Activated naive CD8-positive, alpha-beta T cell treated with anti-CD3 and anti-CD28 coated beads for 36 hours (primary cell): ENCODE measurements at places on chromosomes 1 and 21. TPM values are rescaled to one million over a fixed set of nuclear protein-coding genes. Genes with fewer than 3 reads are reported as not detected.
A peak's percentile ranks its signal among the peaks of the same experiment; 100 is the strongest.

GRCh38 chr1:18041685-18042355 lies 65.8 kb upstream of the IGSF21 start:
- no peak for DNase-seq
- peaks cover 7% of the 10 kb centered on the region for H3K27me3 ChIP-seq
- H3K27ac ChIP-seq = no peak overlapping the region
- no peaks in the 10 kb centered on the region for H3K36me3 ChIP-seq
- no peak overlapping the region for H3K4me3 ChIP-seq
- no peaks in the 10 kb centered on the region for H3K4me1 ChIP-seq

DNA sequence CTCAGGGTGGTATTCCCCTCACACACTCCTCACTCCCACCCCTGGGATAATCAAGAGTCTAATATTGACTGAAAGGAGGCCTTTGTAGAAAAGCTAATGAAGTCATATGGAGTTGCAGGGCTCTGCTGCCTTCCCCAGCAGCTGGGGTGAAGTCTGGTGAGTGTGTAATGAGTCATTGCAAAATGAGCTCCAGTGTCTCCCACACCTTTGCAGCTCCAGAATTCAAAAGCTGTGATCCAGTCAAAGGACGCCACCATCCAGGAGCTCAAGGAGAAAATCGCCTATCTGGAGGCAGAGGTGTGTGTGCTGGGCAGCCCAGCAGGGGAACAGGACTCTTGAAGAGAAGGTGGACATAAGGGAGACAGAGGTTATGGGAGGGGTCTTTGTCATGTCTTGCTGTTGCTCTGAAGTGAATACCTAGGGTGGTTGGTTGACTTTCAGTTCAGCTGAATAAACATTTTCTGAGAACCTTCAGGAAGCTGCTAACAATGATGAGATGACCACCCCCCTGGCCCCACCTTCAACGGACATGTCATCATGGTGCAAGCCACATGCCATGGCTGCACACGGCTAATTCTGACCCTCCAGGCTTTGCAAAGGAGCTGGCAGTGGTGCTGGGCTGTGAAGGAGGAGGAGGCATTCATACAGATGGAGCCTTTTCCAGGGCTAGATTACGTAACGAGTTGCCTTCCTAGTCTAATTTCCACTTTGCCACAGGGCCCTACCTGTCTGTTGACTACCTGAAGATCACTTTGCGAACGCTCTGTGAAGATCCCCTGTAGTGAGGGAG lies 32.2 kb upstream of the SNX27 start:
- no peak overlapping the region for H3K27ac ChIP-seq
- DNase-seq = no peak
- no peaks in the 10 kb centered on the region for H3K27me3 ChIP-seq
- peaks cover 7% of the 10 kb centered on the region for H3K4me1 ChIP-seq

DNA sequence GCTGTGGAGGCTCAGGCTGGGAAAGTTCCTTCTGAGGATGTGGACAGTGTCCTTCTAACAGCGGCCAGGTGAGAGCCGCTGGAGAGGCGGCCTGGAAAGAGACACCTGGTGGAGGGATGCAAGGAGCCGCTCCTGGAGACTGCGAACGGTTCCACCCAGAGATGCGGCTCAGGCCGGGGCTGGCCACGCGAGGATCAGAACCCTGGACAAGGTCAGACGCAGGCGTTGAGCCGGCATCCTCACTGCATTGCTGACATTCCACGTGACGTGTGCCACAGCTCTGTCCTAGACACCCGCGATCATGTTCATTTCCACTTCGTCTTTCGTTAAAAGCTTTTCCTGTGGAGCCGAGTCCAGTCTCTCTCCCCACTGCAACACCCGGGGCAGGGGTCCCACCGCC lies 28.8 kb downstream of the CFAP74 start:
- peaks cover 5% of the 10 kb centered on the region for H3K27me3 ChIP-seq
- no peaks in the 10 kb centered on the region for H3K36me3 ChIP-seq
- DNase-seq = no peak
- H3K27ac ChIP-seq = no peak overlapping the region
- H3K4me1 ChIP-seq = no peaks in the 10 kb centered on the region

GFI1 gene
- 79.7 TPM for total RNA-seq

ARTN gene
- 0.43 TPM for total RNA-seq

DNA sequence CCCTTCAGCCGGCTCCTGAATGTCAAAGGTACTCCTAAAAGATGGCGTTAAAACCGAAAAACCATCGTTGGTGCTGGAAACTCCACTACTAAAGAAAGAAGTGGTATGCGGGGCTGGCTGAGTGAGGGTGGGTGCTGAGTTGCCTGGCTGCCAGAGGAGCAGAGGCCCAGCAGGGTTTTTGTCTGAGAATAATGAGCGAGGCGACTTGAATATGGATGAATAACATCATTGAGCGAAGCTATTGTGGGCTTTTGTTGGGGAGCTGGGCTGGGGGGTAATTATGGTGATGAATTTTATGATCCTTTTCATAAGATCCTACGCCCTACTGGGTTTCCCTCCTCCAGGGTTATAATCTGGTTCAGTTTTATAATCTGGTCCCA lies 2.0 kb downstream of the PDPN start:
- no peak for DNase-seq
- no peak overlapping the region for H3K4me3 ChIP-seq

GRCh38 chr1:150156868-150157603 lies 7.3 kb downstream of the PLEKHO1 start:
- DNase-seq = no peak
- H3K27ac ChIP-seq = peak overlapping the region; percentile 31
- H3K36me3 ChIP-seq = peaks cover 40% of the 10 kb centered on the region
- H3K4me3 ChIP-seq = no peak overlapping the region

GRCh38 chr1:13535227-13535626 lies 21.4 kb upstream of the LRRC38 start:
- H3K36me3 ChIP-seq = no peaks in the 10 kb centered on the region
- DNase-seq = no peak
- H3K4me1 ChIP-seq = no peaks in the 10 kb centered on the region
- H3K4me3 ChIP-seq = no peak overlapping the region

- H3K27ac ChIP-seq = no peak overlapping the region
- H3K4me1 ChIP-seq = peaks cover 7% of the 10 kb centered on the region
Measured at GRCh38 chr1:24400065-24400464, 13.5 kb downstream of the STPG1 start.

DNA sequence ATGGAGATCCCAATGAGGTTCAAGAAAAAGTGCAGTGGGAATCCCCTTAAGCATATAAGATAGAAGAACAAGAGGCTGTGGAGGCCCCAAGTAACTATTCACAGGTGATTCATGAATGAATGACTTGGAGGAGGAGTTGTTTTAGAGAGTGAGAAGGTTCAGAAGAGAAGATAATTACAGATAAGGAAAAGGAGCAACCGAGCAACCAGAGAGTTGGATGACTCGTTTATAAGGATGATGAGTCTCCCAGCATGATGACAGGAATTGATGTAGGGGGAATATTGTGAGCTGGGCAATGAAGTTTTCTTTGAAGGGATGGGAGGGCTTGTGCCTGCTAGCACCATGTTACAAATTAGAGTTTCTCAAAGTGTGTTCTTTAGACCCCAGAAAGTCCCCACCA lies 9.8 kb downstream of the C8A start:
- H3K4me1 ChIP-seq = no peaks in the 10 kb centered on the region
- H3K27ac ChIP-seq = no peak overlapping the region
- no peak for DNase-seq
- H3K36me3 ChIP-seq = no peaks in the 10 kb centered on the region

GRCh38 chr1:213266983-213267772 lies 216.1 kb downstream of the RPS6KC1 start:
- H3K36me3 ChIP-seq = peaks cover 53% of the 10 kb centered on the region
- no peak for DNase-seq
- no peak overlapping the region for H3K27ac ChIP-seq
- no peaks in the 10 kb centered on the region for H3K4me1 ChIP-seq

DNA sequence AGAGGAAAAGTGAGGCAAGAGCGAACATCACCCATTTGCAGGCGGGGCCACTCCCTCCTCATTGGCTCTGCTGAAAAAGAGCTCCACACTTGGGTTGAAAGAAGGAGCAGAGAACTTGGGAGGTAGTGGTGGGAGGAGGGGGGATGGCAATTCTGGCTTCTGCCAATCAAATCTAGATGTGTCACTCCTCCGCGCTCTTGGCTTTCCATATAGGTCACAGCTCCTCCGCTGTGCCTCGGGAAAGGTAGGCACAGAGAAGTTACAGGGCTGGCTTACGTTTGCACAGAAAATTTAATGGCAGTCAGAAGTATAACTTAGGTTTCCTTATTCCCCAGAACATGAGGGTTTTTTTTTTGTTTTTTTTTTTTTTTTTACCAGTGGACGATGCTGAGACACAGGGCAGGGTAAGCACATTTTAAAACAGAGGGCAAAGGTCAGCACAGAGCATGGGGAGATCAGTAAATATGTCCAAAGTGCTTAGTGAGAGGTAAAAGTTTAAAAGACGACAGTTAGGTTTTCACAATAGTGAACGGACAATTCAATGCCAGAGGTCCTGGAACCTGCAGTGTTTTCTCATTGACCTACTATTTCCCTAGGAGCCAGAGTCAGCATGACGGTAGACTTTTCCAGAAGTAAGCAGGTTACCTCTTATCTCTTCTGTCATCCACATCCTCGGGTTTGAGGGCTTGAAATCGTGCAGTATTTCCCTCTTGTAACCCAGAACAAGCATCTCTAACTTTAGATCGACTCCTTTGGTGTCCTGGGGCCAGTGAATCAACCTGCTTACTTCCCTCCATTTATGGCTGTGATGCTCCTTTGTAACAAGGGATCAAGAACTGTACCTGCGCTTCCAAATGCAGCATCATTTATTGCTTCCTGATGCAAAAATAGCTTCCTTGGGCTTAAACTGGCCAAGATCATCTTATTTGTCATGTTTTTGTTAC lies 258.9 kb upstream of the PROX1 start:
- H3K27me3 ChIP-seq = no peaks in the 10 kb centered on the region
- DNase-seq = no peak
- no peaks in the 10 kb centered on the region for H3K4me1 ChIP-seq
- no peak overlapping the region for H3K4me3 ChIP-seq
- H3K27ac ChIP-seq = no peak overlapping the region
- no peaks in the 10 kb centered on the region for H3K36me3 ChIP-seq

DNA sequence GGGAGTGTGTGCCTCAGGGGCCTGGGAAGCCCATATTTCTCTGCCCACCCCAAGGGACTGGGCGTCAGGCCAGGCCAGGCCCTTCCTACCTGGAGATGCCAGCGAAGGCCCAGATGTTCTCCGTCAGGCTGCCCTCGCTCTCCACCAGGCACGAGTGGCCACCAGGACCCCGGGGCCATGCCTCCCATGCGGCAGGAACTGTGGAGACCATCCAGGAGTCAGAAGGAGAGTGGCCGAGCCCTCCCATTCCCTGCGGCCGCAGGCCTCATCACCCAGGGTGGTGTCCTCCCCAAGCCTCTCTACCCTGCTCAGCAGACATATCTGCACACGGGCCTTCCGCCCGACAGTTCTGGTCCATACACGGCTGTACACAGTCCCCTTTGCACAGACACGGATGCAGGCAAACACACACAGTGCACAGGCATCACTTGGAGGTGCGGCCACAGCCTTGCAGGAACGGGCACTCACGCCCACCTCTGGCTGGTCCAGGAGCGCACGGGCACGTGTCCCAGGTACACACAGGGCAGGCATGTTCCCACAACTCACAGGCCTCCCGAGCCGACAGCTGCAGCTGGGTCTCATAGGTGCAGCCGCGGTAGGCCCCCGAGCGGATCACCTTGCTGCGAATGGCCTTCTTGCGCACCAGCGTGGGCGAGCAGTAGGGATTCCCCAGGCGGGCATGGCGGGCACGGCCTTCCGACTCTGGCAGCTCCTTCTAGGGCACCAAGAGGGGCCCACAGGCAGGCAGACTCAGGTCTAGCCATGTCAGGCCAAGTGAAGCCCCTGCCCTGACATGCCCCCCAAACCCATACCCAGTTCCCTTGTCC lies 5.9 kb upstream of the KIF17 start:
- no peak overlapping the region for H3K4me3 ChIP-seq
- H3K27ac ChIP-seq = no peak overlapping the region
- no peaks in the 10 kb centered on the region for H3K4me1 ChIP-seq
- no peak for DNase-seq
- H3K27me3 ChIP-seq = peaks cover 17% of the 10 kb centered on the region

DNA sequence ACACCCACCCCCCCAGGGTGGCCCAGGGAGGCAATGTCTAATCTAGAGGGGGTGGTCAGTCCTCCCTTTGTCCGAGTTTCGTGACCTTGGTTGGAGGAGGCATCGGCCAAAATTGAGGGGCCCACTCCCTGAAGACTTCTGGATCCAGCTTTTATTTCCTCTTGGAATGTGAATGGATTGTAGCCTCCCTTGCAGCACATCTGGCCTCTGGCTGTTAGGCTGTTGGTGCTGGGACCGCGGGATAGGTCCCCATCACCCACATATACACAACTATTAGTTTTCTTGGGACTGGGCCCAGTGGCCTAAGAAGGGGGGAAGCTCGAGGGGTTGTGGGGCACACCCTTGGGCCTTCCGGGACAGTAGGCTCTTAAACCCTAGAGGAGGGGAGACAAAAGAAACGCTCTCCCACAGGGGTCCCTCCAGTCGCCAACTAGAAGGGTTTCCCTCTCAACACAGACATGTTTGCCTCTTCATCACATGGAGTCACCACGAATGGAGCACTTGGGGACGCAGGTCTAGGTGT lies 2.5 kb downstream of the LHX4 start:
- no peaks in the 10 kb centered on the region for H3K36me3 ChIP-seq
- DNase-seq = no peak
- H3K27ac ChIP-seq = no peak overlapping the region
- H3K4me1 ChIP-seq = peaks cover 28% of the 10 kb centered on the region

DNA sequence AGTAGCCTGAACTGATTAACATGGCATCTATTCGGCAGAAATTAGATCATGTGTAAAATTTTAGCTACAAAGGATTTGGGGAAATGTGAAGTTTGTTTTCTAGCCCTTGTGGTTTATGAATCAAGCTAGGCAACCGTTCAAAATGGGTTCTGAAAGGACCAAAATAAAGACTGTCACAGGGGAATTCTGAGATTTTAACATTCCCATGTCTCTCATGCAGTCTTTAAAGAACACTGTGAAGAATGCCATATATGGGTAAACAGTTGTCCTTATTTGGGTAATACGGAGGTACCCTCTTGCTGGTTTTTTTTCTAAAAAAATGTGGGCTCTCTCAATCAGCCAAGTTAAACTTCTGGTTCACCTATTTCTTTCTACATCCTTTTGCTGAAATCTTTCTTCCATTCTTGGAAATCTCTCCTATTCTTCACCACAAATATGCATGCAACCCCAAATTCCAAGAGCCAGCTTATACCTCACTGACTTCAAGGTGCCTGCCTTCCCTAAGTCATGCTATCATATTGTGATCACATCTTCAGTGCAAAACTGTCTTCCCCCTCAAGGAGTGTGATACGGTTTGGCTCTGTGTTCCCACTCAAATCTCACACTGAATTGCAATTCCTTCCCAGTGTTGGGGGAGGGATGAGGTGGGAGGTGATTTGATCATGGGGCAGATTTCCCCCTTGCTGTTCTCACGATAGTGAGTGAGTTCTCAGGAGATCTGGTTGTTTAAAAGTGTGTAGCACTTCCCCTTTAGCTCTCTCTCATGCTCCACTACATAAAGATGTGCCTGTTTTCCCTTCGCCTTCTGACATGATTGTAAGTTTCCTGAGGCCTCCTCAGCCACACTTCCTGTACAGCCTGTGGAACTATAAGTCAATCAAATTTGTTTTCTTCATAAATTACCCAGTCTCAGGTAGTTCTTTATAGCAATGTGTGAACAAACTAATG lies 308.7 kb downstream of the TTLL7 start:
- peaks cover 23% of the 10 kb centered on the region for H3K4me1 ChIP-seq
- DNase-seq = no peak
- peaks cover 4% of the 10 kb centered on the region for H3K36me3 ChIP-seq
- no peaks in the 10 kb centered on the region for H3K27me3 ChIP-seq
- H3K27ac ChIP-seq = no peak overlapping the region
- no peak overlapping the region for H3K4me3 ChIP-seq
